Nephron progenitor cell (in vitro differentiated cells): ENCODE measurements at places on chromosomes 6 and 20.
A peak's percentile ranks its signal among the peaks of the same experiment; 100 is the strongest.

- no peak overlapping the region for H3K27ac ChIP-seq
- no peaks in the 10 kb centered on the region for H3K27me3 ChIP-seq
- H3K36me3 ChIP-seq, result no peaks in the 10 kb centered on the region
- H3K4me1 ChIP-seq, result no peaks in the 10 kb centered on the region
- H3K4me3 ChIP-seq, result no peak overlapping the region
Observed at GRCh38 chr6:147037881-147038280, 166.3 kb upstream of the STXBP5 start.

- no peaks in the 10 kb centered on the region for H3K36me3 ChIP-seq
- peak overlapping the region; percentile 21 for H3K27ac ChIP-seq
- peaks cover 46% of the 10 kb centered on the region for H3K4me1 ChIP-seq
- peak overlapping the region; percentile 22 for H3K4me3 ChIP-seq
- H3K27me3 ChIP-seq, result no peaks in the 10 kb centered on the region
Observed at GRCh38 chr6:2129182-2129621, 116.2 kb downstream of the GMDS start.

DNA sequence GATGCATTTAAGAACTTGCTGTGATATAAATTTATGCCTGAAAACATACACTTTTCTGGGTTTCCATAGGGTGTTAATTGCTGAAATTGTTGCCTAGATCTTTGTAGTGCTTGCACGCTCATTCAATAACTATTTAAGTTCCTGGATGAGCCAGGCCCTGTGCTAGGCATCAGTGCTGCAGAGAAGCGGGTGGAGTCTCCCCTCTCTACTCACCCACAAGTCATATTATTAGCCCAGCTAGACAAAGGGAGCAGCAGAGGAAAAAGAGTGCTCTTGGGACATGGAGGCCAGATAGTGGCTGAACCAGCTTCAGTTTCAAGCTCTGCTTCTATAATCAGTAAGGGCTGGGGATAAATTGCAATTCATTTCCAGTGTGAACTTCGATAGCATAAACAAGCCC lies 329.1 kb downstream of the TFAP2B start:
- peaks cover 7% of the 10 kb centered on the region for H3K4me1 ChIP-seq
- no peak overlapping the region for H3K27ac ChIP-seq
- no peaks in the 10 kb centered on the region for H3K36me3 ChIP-seq
- no peaks in the 10 kb centered on the region for H3K27me3 ChIP-seq
- no peak overlapping the region for H3K4me3 ChIP-seq

GRCh38 chr20:60752741-60753420 lies 499.2 kb upstream of the CDH4 start:
- H3K4me3 ChIP-seq, result no peak overlapping the region
- H3K27ac ChIP-seq, result no peak overlapping the region
- H3K36me3 ChIP-seq, result no peaks in the 10 kb centered on the region
- DNase-seq, result no peak

DNA sequence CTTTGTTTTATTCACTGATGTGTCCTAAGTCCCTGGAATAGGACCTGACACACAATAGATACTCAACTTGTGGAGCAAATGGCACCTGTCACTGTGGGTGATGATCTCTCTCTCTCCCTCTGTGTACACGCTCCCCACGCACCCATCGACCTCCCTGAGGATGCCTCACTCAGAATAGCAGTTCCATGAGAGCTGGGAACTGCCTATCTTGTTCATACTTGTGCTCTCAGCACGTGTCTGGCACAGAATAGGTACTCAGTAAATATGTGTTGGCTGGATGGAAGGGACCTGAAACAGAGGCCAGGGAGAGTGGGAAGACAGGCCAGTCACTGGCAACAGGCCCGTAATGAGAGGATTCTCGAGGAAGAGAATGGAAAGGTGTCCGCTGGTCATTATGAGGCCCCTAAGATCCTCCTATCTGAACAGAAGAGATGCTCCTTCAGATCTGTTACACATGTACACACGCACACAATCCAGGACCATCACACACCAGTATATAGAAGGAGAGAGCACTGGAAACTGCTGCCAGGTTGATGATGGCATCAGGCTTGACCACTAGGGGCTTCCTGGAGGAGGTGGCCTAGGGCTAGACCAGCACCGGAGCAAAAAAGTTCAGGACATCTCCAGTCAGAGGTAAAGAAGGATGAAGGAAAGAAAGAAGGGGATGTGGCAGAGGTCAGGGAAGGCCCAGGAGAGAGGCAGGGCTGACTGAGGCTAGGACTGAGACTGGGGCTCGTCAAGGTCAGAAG lies 30.9 kb downstream of the VEGFA start:
- peaks cover 15% of the 10 kb centered on the region for H3K4me1 ChIP-seq
- H3K36me3 ChIP-seq, result no peaks in the 10 kb centered on the region
- H3K27ac ChIP-seq, result no peak overlapping the region
- H3K4me3 ChIP-seq, result no peak overlapping the region

DNA sequence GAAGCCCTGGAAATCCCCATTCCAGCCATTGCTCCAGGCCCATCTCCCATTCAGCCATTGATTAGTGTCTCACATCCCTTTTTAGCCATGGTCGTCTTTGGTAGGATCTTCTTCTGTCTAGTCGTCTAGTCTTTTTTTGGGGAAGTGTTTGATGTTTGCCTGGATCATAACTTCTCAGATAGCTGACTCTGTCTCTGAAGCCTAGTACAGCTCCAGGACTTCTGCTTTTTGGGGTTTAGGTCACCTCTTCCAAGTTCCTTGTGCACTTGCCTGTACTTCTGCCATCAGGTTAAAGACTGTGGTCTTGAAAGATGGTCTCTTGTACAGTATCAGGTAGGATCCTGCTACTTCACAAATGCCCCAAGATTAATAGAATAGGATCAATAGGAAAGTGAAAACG lies 553.5 kb downstream of the PKHD1 start:
- H3K4me3 ChIP-seq, result no peak overlapping the region
- H3K36me3 ChIP-seq, result no peaks in the 10 kb centered on the region
- no peak for DNase-seq
- H3K4me1 ChIP-seq, result peaks cover 9% of the 10 kb centered on the region

DNA sequence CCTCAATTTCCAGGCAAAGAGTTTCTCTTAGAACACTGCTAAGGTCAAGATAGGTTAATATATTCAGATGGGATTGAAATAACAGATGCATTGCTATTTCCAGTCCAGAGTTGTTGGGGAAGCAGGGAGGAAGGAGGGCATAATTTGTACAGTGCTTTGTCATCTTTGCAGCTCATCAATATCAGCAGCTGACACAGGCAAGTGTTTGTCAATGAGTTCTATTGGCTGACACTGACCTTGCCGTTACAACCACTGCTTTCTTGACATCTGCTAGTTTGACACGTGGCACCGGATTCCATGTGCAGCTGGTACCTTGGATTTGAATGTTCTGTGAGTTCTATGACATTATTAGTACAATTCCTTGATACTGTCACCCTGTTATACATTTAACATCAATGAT lies 28.0 kb upstream of the MLIP start:
- H3K4me3 ChIP-seq, result no peak overlapping the region
- no peak overlapping the region for H3K27ac ChIP-seq
- no peak for DNase-seq

GRCh38 chr20:46690219-46691106 lies 1.2 kb upstream of the TP53RK start:
- H3K27ac ChIP-seq, result no peak overlapping the region
- H3K4me1 ChIP-seq, result peaks cover 35% of the 10 kb centered on the region

DNA sequence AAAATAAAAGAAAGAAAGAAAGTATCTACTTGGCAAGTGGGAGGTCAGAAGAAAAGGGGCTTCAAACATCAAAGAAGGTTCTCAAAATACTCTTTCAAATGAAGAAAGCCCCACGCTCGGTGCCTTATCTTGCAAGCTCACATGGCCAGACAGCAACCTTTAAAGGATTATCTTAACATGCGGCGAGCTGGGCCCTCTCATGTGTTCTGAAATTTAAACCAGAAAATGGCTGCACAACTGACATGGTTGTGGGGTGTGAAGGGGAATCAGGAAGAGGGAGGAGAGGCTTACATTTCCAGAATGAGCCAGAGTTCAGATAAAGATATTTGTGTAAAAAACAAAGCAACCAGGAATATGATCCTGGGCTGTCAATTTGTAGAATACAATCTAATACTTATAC lies 363.1 kb downstream of the PRKN start:
- peak overlapping the region; percentile 82 for H3K27ac ChIP-seq
- DNase-seq, result no peak
- H3K4me1 ChIP-seq, result peaks cover 33% of the 10 kb centered on the region
- no peak overlapping the region for H3K4me3 ChIP-seq
- H3K27me3 ChIP-seq, result no peaks in the 10 kb centered on the region

DNA sequence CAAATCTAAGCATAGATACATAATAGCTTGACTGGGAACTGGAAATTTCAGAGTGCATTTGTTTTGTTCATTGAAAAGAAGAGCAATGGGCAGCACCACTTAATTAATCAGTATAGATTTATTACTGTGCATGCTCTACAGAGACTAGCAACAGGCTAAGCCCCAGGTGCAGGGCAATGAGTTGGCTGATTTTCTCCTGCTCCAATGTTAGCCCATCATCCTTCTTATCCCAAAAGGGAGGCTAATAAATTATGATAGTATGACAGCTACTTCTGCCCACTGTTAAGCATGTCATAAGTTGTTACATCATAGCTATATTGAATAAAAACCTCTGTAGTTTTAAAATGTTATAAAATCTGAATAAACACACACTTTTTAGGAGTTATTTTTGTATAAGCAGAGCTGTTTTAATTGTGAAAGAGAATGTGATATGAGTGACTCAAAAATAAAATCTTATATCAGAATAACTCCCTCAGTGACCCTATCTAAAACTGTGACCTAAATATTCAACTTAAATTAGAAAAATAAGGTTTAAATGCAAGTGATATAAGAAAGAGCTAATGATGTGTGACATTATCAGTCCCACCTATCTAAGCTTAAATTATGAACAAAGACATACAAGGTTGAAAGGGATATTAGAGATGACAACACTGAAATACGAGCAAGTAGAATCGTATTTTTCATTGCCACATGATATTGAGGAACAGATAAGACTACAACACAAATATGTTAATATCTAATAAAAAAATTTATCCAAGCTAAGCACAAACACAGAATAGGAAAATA lies 967.3 kb upstream of the ADGRB3 start:
- H3K4me3 ChIP-seq, result no peak overlapping the region
- no peak for DNase-seq
- H3K27me3 ChIP-seq, result no peaks in the 10 kb centered on the region
- H3K36me3 ChIP-seq, result no peaks in the 10 kb centered on the region

DNA sequence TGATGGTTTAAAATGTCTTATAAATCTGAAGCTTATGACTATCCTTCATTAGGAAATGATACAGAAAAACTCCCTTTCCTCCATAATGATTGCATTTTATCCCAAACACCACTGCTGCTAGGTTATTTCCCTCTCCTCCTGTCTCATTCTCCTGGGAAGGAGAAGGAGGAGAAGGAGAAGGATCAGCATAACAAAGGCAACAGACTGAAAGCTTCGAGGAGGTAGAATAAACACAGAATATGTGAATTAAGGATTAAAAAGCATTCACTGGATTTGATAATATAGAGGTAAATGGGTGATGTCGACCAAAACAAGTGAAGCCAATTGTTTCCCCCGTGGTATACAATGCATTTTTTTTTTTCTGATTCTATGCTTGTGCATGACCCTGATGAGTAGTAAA lies 82.0 kb downstream of the WASF1 start:
- no peak for DNase-seq
- H3K27me3 ChIP-seq, result no peaks in the 10 kb centered on the region
- no peak overlapping the region for H3K4me3 ChIP-seq

GRCh38 chr6:169869301-169869700 lies 117.9 kb downstream of the ERMARD start:
- no peak for DNase-seq
- H3K27me3 ChIP-seq, result peaks cover 12% of the 10 kb centered on the region
- H3K4me3 ChIP-seq, result no peak overlapping the region
- H3K27ac ChIP-seq, result no peak overlapping the region

DNA sequence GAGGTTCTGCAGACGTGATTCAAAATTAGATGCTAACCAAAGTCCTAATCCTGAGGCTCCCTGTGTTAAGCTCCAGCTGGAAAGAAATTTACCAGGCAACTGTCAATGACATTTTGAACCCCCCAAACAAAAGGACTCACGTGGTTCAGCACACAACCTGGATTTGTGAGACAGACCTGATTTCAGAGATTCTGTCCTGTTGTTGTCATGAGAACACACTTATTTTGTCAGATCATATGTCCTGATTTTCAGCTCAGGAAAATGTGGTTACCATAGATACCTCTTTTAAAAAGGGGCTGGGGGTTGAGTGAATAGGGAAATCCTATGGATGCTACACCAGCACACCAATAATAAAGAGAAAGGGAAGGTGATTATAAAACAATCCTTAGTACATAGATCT lies 61.6 kb downstream of the MTFR2 start:
- DNase-seq, result no peak
- H3K4me3 ChIP-seq, result no peak overlapping the region
- peaks cover 29% of the 10 kb centered on the region for H3K4me1 ChIP-seq

DNA sequence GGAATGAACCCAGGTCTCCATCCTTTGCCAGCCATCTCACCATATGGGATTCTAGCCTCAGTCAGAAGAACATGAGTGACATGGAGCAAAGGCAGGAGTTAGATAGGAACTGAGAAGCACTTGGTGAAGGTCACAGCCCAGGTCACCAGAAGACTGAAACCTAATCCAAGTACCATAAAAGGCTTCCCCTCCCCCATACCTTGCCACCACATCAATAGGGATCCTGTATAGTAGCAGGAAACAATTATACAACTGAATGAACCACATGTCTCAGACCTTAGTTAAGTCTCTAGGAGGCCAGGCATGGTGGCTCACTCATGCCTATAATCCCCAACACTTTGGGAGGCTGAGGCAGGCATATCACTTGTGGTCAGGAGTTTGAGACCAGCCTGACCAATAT lies 49.6 kb downstream of the KIZ start:
- H3K4me1 ChIP-seq, result peaks cover 39% of the 10 kb centered on the region
- DNase-seq, result peak; percentile 20
- peaks cover 12% of the 10 kb centered on the region for H3K27me3 ChIP-seq
- no peak overlapping the region for H3K4me3 ChIP-seq
- no peak overlapping the region for H3K27ac ChIP-seq

DNA sequence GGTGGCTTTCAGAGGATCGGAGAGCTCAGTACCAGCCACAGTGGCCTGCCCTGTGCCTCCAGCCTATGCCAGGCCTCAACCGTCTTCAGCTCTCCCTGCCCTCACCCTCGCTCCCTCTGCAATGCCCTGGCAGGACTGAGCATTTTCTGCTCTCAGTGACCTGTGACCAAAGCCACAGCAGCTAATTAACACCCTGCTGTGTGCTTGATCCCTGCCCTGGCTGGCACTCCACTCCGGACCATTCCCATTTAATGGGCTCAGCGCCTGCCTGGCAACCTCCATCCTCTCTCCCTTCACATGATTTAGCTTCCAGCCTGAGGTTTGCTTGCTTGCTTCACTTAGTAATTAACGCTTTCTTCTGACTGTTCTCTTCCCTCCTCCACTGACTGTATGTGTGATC lies 287.5 kb downstream of the LRFN2 start:
- H3K4me1 ChIP-seq, result peaks cover 5% of the 10 kb centered on the region
- H3K4me3 ChIP-seq, result no peak overlapping the region
- no peaks in the 10 kb centered on the region for H3K36me3 ChIP-seq
- H3K27me3 ChIP-seq, result peaks cover 24% of the 10 kb centered on the region

DNA sequence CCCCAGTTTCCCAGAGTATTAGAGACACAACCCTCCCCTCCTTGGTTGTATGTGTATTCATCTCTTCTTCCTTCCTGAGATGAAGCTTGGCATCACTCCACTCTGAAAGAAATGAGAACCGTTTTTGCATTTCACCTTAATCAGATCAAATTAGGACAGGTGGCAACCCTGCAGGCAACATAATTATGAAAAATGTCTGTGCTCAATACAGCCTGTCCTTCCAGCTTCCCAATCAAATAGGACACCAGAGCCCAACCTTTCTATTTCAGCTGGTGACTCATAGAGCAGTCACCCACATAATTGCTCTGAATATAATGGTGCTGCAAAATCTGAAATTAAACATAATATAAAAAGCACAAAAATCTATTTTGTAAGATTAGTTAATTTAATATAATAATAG lies 310.2 kb upstream of the AGPAT4 start:
- no peak for DNase-seq
- H3K4me3 ChIP-seq, result no peak overlapping the region
- H3K27me3 ChIP-seq, result peaks cover 10% of the 10 kb centered on the region
- peaks cover 15% of the 10 kb centered on the region for H3K4me1 ChIP-seq
